ENCODE measurements at places on chromosomes 11 and 22. TPM values are rescaled to one million over a fixed set of nuclear protein-coding genes. Genes with fewer than 3 reads are reported as not detected.

Gene NOX4
- total RNA-seq: 0.37 TPM

Gene SORL1
- total RNA-seq: under 0.01 TPM

Gene TMPRSS13
- under 0.01 TPM for total RNA-seq

Gene OR56A1
- total RNA-seq: not detected

Gene GTSE1
- total RNA-seq: 8.8 TPM

Gene GLYATL1
- total RNA-seq: 0.98 TPM

Gene PLEKHA7
- 0.20 TPM for total RNA-seq

Gene MB
- total RNA-seq: not detected

Gene ISX
- total RNA-seq: not detected

Gene PVALB
- total RNA-seq: not detected

Gene WNT7B
- total RNA-seq: not detected

Gene TPH1
- total RNA-seq: under 0.01 TPM

Gene TMEM138
- 25.6 TPM for total RNA-seq

Gene EEF1G
- 1,333 TPM for total RNA-seq

Gene FAM227A
- 1.4 TPM for total RNA-seq

Gene TMPRSS6
- total RNA-seq: not detected

Gene LIF
- total RNA-seq: 1.5 TPM

Gene MS4A8
- total RNA-seq: not detected

Gene PC
- total RNA-seq: 36.9 TPM

Gene ENTHD1
- not detected for total RNA-seq

Gene DDI1
- total RNA-seq: not detected

Gene TRIM21
- total RNA-seq: 10.9 TPM

Gene MS4A15
- not detected for total RNA-seq

Gene APOA4
- total RNA-seq: not detected

Gene OR8D1
- not detected for total RNA-seq

Gene OR8H3
- total RNA-seq: not detected

Gene MAP6
- total RNA-seq: 0.73 TPM

Gene CRACR2B
- total RNA-seq: 0.37 TPM

Gene OR52I1
- total RNA-seq: not detected

Gene TEAD1
- 71.3 TPM for total RNA-seq

Gene LSP1
- total RNA-seq: 131 TPM

Gene C11orf42
- total RNA-seq: not detected

Gene MRGPRF
- total RNA-seq: 40.1 TPM

Gene KCNJ11
- not detected for total RNA-seq

Gene OR5B21
- total RNA-seq: not detected

Gene JAML
- total RNA-seq: not detected

Gene VWCE
- 8.1 TPM for total RNA-seq

Gene CECR2
- under 0.01 TPM for total RNA-seq

Gene SLC22A9
- total RNA-seq: not detected

Gene DGKZ
- 59.2 TPM for total RNA-seq

Gene EIF3D
- total RNA-seq: 369 TPM

Gene MICAL3
- 36.8 TPM for total RNA-seq

Gene POU2AF3
- not detected for total RNA-seq

Gene EML3
- total RNA-seq: 25.6 TPM

Gene MS4A4A
- not detected for total RNA-seq

Gene CAVIN3
- total RNA-seq: 171 TPM

Gene ACP2
- total RNA-seq: 31.1 TPM

Gene CCT8L2
- total RNA-seq: not detected

Gene OR51B4
- not detected for total RNA-seq

Gene MYH9
- 194 TPM for total RNA-seq

Gene SLC7A4
- not detected for total RNA-seq

Data from subcutaneous preadipocyte (primary cell).